NT2/D1 (cell line): ENCODE measurements at places on chromosomes 4 and X.

DNA sequence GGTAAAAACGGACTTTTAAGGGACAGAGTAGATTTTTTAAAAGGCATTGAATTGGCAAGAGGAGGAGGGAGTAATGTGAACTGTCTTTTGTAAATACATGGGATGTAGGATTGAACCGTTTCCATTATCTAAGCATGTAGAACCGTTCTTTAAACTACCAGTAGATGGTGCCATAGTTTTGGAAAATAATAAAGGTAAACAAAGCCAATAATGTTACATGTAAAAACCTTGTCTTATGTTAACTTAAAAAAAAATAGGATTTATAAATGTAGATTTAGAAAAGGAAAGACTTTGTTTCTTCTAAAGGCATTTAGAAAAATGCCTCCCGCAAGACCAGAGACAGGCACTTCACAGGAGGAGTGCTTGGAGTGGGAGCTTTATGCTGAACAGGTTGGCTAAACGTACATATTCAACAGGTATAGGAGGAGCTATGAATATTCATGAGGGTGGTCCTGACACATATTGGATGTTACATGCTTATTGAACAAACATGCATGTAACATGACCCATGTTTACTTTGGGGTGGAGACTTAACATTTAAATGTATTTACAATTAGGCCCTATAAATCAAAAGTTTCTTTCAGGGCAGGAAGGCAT is 45.5 kb upstream of the FAM241A start:
- no peak for DNase-seq

DNA sequence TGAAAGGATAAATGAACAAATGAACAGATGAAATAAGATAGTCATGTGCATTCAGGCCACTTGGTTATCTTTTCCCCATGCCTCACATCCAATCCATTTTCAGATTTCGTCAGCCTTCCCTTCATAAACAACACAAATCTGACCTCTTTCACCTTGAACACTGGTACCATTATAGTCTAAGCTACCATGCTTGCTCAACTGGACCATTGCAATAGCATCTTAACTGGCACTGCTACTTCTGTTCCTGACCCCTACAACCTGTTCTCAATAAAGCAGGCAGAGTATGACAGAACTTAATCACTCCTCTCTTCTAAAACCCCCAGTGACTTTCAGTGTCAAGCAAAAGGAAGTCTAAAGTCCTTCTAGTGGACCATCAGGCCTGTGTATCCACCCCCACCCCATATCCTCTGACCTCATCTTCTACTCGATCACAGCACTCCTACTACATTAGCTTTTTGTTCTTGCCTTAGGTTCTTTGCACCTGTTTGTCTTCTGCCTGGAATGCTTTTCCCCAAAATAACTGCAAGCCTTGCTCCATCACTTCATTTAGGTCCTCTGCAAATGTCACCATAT is 40.7 kb downstream of the LARP7 start:
- no peak for DNase-seq

DNA sequence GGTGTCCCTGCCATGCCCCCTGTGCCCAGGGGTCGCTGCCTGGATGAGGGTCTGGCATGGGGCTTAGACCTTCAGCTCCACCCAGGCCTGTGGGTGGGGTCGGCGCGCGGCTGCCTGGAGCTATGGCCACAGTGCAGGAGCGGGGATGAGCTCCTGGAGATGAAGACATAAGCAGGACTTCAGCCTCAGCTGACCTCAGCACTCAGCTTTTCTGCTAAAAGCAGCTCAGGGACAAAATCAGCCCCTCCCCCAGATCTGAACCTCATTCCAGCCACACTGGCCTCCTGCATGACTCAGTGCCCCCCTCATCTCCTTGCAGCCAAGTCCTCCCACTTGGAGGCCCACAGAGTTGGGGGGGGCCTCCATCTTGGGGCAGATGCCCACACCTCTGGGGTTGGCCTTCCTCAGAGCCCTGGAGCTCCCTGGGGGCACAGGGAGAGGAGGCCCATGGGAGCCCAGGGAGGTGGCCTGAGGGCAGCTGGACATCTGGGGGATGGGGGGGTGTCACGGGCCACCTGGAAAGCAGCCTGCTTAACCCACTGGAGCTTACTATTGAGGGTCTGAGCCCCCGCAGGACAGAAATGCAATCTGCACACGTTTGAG is 19.4 kb upstream of the CPLX1 start:
- DNase-seq, result no peak

- DNase-seq, result peak; percentile 70
Measured at GRCh38 chrX:39755143-39756032, 342.4 kb downstream of the BCOR start.

GRCh38 chr4:105709081-105709450 is 482 bp downstream of the GSTCD start:
- peak; percentile 2 for DNase-seq

- no peak for DNase-seq
Measured at GRCh38 chr4:90648791-90649190, 521.6 kb downstream of the CCSER1 start.

GRCh38 chr4:25028851-25029250 is 1.9 kb downstream of the LGI2 start:
- no peak for DNase-seq

- DNase-seq, result no peak
Measured at GRCh38 chrX:24508375-24508774, 43.3 kb downstream of the PDK3 start.

GRCh38 chrX:125203365-125203736 is 116.3 kb upstream of the TEX13C start:
- DNase-seq, result no peak

- no peak for DNase-seq
Measured at GRCh38 chr4:48243429-48243828, 26.2 kb downstream of the TEC start.

GRCh38 chr4:121814756-121815155 is 8.9 kb downstream of the CCNA2 start:
- DNase-seq, result no peak

DNA sequence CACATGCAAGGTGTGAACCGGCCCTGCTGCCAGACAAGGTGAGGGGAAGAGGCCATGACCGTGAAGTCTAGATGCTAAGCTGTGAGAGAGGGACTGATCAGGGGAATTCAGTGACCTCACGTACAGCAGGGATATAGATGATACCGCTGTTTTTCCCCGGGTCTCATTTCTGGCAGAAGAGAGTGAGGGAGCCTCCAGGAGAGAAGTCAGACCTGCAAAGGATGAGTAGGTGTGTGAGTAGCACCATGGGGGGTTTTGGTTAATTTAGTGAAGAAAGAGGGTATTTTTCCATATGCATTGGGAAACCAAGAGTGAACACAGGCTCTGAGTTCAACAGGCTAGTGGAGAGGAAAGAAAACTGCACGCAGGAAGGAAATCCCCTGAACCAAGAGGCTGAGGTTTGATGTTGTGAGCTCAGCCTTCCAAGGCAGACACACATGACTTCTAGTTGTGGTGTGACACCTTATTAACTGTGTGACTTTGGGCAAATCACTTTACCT is 127.6 kb upstream of the GATB start:
- no peak for DNase-seq

DNA sequence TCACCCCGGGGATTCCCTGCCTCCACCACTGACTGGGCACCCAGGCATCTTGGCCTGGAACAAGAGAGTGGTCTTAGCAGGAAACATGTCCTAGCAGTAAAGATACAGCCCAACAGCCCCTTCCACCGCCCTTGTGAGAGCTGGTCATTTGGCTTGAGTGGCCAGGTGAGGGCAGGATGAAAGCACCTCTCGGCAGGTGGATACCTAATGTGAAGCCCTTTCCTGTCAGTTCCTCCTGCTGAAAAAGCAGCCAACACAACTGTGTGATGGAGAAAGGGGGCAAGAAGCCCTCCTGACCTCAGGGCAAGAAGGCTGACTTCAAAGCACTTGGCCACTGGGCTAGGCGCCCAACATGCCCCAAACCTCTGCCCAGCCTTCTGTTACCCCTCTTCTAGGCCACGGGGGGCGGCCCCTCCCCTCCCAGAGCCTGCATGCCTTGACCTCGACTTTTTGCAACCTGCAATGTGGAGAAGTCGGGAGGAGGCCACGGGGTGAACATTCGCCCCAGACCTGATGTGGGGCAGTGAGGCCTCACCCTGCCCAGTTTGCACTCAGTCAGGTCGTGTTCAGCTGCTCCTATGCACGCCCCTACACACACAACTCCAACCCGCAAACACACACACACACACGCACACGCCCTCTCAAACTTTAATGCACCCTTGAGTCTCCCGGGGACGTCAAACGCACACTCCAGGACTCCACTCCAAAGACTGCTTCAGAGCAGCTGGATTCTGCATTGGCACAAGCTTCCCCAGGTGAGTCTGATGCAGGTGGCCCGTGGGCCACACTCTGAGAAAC is 1.1 kb downstream of the LGI2 start:
- no peak for DNase-seq

DNA sequence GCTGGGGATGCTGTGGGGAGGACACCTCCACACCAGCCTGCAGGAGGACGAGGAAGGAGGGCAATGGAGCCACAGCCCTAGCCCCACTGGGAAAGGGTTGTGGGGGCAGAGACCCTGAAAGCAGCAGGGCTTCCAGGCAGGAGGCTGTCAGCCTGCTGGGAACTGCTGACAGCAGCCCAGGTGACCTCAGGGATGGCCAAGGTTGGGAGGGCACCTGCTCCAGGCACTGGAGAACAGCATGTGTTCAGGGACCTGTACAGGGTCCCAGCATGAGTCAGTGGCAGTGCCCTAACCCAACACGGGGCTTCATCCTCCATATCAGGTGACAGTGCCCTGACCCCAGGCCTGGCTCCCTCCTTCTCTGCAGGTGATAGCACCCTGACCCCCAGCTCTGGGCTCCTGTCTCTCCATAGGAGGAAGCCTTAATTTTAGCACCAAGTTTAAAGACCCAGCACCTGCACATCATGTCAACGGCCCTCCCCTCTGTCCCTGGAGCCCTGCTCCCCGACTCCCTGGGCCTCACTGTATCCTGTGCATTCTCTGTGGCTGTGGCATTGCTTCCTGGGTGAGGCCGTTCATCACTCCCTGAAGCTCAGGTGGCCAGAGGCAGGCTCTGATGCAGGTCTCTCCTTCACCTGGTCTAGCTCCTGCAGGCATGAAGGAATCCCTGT is 66.3 kb downstream of the CRMP1 start:
- DNase-seq, result no peak

GRCh38 chr4:156553659-156554058 is 417.9 kb downstream of the PDGFC start:
- DNase-seq, result no peak

DNA sequence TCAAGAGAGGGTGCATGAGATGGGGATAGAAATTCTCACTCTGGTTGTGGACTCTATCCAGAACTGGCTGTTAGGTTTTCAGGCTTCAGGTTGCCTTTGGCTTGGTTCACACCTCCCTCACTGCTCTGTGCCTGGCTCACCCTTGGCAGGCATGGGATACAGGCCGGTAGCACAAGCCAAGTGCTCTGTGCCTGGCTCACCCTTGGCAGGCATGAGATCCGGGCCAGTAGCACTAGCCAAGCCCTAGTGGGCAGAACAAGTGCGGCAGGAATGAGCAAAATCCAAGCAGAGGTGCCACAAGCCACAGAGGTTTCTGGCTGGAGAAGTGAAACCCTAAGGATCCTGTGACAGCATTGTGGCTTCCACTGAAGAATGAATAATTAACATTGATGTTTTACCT is 1642.3 kb downstream of the C4orf33 start:
- DNase-seq, result no peak

DNA sequence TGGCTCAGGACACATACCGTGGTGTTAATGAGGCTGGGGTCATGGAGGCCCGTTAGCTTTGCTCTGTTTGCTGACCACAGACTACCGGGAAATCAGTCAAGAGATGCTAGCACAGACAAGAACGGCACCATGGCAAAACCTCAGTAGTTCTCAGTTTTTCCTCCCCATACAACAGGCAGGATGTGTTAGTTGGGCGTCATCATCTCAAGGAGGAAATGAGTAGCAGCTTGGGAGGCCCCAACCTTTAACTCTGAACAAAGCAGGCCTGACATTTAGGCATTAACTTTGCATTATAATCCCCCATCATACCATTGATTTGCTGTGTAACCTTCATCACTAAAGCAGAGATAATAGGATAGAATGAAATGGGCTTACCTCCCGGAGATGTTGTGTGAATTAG is 714.2 kb downstream of the RPA4 start:
- peak; percentile 30 for DNase-seq
